ENCODE measurements at places on chromosomes 4 and X. TPM values are rescaled to one million over a fixed set of nuclear protein-coding genes. Genes with fewer than 3 reads are reported as not detected.

DNA sequence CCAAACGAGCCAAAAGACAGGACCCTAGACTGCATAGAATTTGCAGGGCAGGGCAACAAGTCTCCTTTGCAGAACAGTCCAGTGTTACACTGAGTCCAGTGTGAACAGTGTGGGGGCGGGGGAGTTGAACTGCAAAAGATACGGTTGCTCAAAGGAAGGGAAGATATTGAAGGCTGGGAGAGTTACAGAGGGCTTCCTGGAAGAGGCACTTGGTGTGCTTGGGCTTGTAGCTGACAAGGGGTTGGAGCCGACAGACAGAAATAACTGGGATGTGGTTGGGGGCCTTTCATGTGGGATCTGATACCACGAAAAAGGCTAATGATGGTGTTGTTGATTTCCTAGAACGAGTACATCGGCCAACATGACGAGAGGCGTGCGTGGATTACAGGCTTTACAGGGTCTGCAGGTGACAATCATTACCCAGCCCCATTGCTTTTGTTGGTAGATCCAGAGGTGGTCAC lies 6.1 kb downstream of the XPNPEP2 start:
- peaks cover 21% of the 10 kb centered on the region for H3K27me3 ChIP-seq
- H3K36me3 ChIP-seq = no peaks in the 10 kb centered on the region
- DNase-seq = no peak
- no peaks in the 10 kb centered on the region for H3K4me1 ChIP-seq

GRCh38 chrX:153582896-153583295 lies 16.0 kb downstream of the CCNQ start:
- peaks cover 4% of the 10 kb centered on the region for H3K36me3 ChIP-seq
- H3K27ac ChIP-seq = no peak overlapping the region
- H3K4me1 ChIP-seq = no peaks in the 10 kb centered on the region
- no peaks in the 10 kb centered on the region for H3K27me3 ChIP-seq
- peak; percentile 37 for DNase-seq
- no peak overlapping the region for H3K4me3 ChIP-seq

TADA2B gene
- total RNA-seq = 8.1 TPM

DNA sequence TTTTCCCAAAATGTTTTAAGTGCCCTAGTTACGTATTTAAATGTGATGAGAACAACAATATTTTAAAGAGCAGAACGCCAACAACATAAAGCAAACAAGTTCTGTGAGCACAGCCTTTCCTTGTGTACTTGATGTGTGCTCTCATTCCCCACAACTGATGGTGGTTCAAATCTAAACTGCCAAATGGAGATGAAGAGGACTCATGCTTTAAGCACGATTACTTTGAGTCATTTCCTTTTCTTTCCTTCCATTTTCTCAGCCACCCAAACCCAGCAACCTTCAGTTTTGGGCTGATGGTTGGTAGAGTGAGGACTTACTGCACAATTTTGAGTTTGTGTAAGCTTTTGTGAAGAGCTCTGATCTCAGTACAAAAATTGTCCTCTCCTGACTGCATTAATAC lies 1.7 kb downstream of the NSD2 start:
- H3K27me3 ChIP-seq = no peaks in the 10 kb centered on the region
- no peaks in the 10 kb centered on the region for H3K36me3 ChIP-seq
- H3K27ac ChIP-seq = 0 out of 2 replicates have a peak overlapping the region, but pooled peaks have one; percentile 58
- H3K4me3 ChIP-seq = peak overlapping the region; percentile 96
- peak; percentile 88 for DNase-seq
- H3K4me1 ChIP-seq = peaks cover 19% of the 10 kb centered on the region

DNA sequence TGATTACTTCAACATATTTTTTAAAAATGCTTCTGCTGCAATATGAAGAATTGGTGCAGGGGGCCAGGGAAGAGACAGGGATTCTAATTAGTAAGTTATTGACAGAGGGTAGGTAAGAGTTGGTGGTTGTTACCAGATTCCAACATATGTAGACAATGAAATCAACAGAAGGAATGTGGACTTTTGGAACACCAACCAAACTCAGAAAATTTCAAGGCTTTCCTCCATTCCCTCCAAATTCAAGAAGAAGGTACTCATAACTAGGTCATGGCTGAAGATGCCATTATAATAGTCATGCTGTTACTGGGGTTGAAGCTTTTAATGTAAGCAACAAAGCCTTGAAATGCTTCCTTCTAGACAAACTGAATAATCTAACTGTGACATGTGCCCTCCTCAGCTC lies 22.9 kb upstream of the CXCL13 start:
- no peaks in the 10 kb centered on the region for H3K36me3 ChIP-seq
- no peak overlapping the region for H3K4me3 ChIP-seq
- peaks cover 4% of the 10 kb centered on the region for H3K27me3 ChIP-seq

Measured in IMR-90 (cell line).